Fibroblast of skin of left quadriceps (primary cell): ENCODE measurements at places on chromosomes 1 and 21.

GRCh38 chr1:10388387-10388715 is 10.5 kb upstream of the PGD start:
- DNase-seq, result no peak

GRCh38 chr1:155009221-155009711 is 6.7 kb downstream of the ZBTB7B start:
- no peak for DNase-seq

DNA sequence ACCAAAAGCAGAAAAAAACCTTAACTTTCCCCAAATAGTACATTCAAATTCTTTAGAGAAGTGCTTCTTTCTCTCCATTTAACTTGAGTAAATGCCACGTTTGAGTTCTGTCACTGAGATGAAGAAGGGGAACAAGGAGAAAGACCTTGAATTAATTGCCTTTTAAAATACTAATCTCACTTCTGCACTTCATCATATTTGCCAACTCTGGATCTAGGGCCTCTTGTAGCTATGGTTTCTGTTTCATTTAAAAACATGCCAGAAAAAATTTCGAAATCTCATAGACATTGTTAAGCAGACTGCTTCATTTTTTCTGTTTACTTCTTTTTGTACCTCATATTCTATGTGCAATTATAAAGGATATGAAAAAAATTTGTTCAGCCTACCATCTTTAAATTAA is 24.6 kb downstream of the MIXL1 start:
- no peak for DNase-seq

DNA sequence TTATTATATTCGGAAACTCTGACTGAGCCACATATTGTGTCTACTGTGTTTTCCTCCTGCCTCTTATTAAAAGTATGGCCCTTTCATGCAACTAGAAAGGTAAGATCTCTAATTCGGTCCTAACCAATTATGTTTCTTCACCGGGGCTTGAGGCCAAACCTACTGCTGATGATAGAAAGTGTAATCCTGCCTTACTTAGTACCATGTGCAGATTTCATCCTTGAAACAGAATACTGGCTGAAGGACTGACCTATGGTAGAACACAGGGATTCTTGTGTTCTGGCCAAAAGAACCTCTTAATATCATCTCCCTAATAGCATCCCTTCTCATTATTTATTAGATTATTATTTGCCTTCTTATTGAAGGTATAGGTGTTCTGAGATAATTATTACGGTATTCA is 72.6 kb downstream of the TOR3A start:
- no peak for DNase-seq

- no peak for DNase-seq
These were observed 217.0 kb upstream of the PKN2 start for GRCh38 chr1:88466899-88467580.

- DNase-seq, result no peak
These were observed 29.9 kb upstream of the PPP1R15B start for GRCh38 chr1:204441558-204441957.

DNA sequence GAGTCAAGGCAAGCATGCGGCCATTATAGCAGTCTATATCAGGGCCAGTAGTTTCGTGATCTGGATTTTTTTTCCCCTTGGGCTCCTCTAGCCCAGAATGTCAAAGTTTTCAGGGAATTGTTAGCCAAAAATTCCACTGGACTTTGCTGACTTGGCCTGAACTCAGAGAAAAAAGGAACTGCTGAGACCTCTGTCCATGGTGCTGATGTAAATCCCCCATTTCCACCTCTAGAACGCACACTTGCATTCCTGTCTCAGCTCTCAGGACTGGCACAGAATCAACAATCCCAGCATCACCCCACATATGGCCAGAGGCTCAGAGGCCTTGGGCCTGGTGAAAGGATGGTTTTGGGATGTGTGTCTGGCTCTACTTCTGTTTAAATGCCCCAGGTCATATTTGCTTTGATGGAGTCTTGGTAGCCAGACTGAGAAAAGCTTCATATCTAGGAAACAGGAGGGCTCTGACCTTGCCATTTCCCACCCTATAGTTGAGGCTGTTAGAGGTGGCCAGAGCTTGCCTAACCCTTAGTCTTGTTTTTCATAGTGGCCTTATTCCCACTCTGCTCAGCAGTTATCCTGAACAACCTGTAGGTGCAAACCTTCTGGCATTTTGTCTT is 16.9 kb upstream of the EFCAB14 start:
- DNase-seq, result peak; percentile 24

DNA sequence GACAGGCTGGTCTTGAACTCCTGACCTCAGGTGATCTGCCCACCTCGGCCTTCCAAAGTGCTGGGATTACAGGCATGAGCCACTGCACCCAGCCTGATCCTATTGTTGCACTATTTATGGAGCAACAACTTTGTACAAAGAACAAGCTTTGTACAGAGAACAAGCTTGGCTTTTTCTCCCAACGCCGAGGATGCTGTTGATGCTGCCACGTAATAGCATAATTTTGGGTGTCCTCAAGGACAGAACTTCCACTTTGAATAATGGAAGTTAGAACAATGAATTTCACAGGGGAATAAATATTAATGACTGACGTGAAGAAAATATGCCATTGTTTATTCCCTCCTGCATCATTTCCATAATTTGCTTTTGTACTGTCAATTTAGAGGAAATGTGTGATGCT is 12.8 kb upstream of the RBP7 start:
- no peak for DNase-seq

GRCh38 chr1:229835226-229835625 is 209.2 kb downstream of the URB2 start:
- no peak for DNase-seq

- no peak for DNase-seq
These were observed 104.6 kb upstream of the ZC3H11B start for GRCh38 chr1:219717536-219717935.

DNA sequence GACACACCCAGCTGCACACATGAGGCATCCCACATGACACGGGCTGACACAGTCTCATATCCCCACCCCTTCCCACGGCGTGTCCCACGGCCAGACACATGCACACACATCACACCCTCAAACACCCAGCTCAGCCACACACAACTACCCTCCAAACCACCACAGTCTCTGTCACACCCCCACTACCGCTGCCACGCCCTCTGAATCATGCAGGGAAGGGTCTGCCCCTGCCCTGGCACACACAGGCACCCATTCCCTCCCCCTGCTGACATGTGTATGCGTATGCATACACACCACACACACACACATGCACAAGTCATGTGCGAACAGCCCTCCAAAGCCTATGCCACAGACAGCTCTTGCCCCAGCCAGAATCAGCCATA is 22.6 kb downstream of the PODN start:
- no peak for DNase-seq

- no peak for DNase-seq
These were observed 7.3 kb downstream of the IL24 start for GRCh38 chr1:206904423-206905142.

GRCh38 chr21:29208682-29209059 is 78.2 kb downstream of the MAP3K7CL start:
- DNase-seq, result peak; percentile 80

DNA sequence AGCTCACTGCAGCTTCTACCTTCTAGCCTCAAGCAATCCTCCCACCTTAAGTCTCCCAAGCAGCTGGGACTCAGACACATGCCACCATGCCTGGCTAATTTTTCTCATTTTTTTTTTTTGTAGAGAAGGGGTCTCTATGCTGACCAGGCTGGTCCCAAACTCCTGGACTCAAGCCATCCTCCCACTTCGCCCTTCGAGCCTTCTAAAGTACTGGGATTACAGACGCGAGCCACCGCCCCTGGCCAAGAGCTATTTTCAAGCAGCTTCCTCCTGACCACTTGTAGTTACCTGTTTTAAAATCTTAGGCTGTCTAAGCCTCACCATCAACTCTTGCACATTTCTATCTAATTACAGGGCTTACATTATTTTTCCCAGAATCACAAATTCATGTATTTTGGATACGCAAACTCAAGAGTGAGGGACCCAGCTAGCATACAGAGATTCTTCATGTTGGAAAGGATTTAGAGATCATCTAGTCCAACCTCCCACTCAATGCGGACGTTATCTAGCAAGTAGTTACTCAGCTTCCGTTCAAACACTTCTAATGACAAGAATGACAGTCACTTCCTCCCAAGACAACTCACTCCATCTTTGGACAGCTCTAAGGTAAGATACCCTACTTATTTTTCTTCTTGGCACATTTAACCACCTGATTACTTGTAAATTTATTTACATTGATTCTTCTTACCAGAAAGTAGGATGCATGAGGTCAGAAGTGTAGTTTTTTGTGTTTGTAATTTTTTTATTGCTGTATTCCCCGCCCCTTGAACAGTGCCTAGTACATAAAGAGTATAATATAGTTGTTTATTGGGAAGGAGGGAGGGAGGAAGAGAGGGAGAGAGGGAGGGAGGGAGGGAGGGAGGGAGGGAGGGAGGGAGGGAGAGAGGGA is 65.4 kb downstream of the LUZP1 start:
- DNase-seq, result no peak

DNA sequence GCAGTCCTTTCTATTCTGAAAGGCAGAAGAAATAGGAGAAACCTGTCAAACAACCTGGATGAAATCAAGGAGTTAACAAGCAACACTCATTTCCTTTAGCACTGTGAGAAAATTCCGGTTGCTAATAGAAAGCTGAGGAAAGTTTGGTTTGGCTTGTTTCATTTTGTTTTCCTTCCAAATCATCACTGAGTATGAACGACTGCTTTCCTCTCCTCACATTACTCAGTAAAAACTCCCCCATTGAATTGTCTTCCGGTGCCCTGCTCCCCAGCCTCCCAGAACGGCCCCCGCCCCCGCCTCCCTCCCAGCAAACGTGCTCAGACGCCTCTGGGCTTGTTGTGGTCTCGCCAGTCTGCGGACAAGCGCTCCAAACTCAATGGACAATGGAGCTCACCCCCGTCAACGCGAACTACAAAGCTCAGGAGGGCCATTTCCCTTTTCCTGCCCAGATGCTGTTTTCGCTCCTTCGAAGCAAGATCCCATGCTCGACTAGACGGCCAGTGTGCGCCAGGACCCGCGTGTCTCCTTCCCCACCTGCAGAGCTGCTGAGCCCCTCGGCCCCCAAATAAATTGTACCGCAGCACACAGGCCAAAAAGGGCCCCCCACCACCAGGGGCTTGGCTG is 747 bp downstream of the STX6 start:
- DNase-seq, result no peak

DNA sequence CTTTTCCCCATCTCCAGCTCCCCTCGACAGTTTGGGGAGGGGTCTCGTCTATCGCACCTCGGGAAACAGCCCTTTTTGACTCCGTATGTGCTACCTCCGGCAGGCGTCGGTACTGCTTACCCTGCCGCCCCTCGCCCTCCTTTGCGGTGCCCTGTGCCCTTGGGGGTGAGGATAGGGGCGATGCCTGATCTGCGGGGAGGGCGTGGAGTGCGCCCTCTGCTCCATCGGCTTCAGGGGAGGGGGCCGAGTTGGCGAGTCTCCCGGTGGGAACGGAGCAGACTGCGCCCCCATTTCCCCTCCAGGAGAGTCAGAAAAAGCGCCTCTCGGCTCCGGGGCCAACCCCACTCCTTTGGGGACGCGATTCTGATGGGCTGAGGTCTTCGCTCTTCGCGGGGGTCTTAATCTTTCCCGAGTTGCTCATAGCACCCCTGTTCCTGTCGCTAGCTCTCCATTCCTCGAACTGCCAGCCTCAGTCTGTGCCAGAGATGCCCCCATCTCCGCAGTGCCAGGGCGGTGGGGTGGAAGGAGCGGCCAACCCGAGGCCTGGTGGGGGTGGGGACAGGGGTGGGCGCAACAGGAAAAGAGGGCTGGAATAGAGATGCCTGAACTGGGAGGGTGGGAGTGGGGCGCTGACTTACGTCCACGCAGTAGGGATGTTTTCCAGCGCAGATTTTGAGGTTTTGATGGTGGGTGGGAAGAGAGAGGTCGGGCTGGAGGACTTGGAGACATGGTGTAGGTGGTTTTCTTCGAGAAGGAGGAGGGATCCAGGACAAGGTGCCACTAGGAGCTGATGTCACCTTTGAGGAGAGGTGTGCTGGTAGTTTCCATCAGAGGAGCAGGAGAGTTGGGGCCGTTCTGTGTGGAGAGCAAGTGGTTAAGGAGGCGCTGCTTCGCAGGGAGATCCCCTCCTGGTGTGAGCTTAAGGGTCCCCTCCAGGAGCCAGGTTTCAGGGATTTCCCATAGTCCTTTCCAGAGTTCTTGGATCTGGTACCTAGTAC is 674 bp downstream of the PPFIA4 start:
- DNase-seq, result no peak

GRCh38 chr1:94514095-94514727 is 27.3 kb downstream of the F3 start:
- DNase-seq, result no peak

GRCh38 chr1:57024855-57025254 is 59.0 kb upstream of the C8B start:
- DNase-seq, result no peak

GRCh38 chr1:77039739-77040138 is 172.5 kb downstream of the ST6GALNAC5 start:
- peak; percentile 95 for DNase-seq

DNA sequence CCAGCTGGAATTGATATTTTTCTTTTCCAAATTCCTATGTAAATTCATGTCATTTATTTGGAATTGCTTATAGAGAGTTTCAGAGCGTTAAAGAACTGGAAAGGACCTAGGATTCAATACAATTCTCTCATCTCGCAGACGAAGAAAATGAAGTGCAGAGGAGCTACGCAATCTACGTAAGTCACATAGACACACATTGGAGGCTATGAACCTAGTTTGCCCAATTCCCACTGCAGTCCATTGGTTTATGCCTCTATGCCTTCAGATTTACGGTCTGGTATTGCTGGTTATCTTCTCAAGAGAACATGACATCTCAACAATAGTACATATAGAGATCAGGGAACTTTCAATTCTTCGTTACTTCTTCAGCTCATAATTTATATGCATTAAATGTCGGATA is 971 bp upstream of the RNF2 start:
- DNase-seq, result no peak

- no peak for DNase-seq
These were observed 77.6 kb downstream of the XCL2 start for GRCh38 chr1:168466092-168466713.

GRCh38 chr21:16426936-16427335 is 697.2 kb downstream of the USP25 start:
- no peak for DNase-seq

- DNase-seq, result no peak
These were observed 111.8 kb upstream of the USH2A start for GRCh38 chr1:216535059-216535458.

GRCh38 chr1:39902460-39902807 is 717 bp upstream of the MYCL start:
- DNase-seq, result no peak

- DNase-seq, result no peak
These were observed 59.1 kb downstream of the PRDM2 start for GRCh38 chr1:13759072-13759471.

- DNase-seq, result peak; percentile 72
These were observed 98.0 kb upstream of the BCAR3 start for GRCh38 chr1:93779540-93780165.

DNA sequence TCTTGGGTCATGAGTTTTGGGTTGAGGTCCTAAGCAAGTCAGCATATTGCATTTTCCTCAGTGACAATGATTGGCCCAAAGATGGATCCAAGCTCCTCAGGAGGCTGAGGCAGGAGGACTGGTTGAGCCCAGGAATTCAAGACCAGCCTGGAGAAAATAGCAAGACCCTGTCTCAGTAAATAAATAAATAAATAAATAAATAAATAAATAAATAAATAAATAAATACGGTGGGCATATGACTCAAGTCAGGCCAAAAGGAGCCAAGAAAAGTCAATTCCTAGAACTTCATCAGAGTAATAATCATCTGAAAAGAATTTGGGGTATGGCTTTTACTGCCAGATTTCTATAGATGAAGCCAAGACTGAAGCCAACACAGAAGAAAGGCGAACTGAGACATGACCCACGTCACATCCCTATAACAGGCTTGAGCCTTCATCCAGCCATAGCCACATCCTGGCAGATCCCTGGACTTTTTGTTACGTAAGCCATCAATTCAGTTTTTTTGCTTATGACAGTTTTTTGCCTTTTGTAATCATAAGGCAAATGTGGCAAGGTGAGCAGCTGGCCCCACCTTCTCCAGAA is 88.5 kb upstream of the NFASC start:
- DNase-seq, result no peak
